ENCODE measurements at places on chromosomes 5 and 9.

DNA sequence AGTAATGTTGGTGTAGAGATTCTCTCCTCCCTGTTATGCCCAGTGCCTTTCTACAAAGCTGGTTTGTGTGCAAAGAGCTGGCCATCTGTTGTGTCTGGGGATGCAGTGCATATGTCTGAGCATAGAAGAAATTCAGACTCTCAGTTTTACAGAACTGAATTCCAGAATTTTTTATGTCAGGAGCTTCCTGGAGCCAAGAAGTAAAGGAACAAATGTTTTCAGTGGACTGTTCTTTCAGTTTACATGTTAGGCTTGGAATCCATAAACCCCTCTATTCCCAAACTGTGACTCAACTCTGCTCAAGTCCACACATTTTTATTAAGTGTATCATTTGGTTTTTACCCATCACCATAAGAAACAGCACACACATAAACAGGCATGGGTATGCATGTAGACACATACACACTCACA lies 366.0 kb downstream of the BRINP1 start:
- no peak for DNase-seq

- DNase-seq, result no peak
Observed at GRCh38 chr5:116964438-116964837, 389.8 kb upstream of the SEMA6A start.

- DNase-seq, result no peak
Observed at GRCh38 chr5:39668980-39669379, 244.2 kb upstream of the DAB2 start.

GRCh38 chr9:127199001-127199791 lies 65.4 kb upstream of the GARNL3 start:
- DNase-seq, result peak; percentile 82

DNA sequence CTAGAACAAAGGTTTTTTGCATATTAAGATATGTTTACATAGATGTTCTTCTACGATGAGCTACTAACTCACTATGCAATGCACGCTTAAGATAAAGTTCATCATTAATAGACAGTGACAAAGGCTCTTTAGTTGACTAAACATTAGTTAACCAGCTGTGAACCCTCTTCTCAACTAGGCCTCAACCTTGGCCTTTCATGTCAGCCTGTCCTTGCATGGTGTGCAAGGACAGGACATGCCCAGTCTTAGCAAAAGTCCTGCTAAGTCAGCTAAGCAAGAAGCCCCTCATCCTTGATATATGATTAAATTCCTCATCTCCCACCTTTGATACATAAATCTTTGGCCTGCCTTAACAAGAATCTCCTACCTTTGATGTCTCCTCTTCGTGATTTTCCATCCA lies 50.9 kb downstream of the PLPP1 start:
- no peak for DNase-seq

DNA sequence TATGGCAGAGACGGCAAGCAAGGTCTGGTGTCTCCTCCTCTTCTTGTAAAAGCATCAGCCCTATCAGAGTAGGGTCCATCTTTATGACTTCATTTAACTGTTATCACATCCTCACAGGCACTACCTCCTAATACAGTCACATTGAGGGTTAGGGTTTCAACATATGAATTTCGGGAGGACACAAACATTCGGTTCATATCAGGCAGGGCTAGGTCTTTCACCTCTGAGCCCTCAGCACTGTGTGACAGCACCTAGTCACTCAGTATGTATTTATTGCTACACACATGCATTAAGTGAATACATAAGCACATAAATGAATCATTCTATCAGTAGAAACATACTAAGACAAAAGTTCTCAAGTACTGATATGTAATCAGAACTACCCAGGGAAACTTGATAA lies 9.4 kb upstream of the BTF3 start:
- DNase-seq, result peak; percentile 60

DNA sequence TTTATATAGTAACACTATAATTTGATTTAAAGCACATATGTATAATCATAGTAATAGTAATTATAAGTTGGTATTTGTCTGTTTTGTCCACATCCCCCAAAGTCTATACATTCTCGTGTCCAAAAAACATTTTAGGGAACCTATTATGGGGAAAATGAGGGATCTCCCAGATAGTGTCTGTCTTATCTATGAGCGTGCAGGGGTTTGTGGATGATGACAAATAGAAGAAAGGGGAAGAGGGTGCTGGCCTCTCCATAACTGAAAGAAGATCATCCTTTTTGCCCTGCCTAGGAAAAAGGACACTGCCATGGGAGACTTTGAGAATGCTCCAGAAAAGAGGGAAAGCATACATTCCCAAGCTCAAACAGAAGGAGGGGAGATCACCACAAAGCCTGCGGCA lies 45.3 kb downstream of the C5orf22 start:
- no peak for DNase-seq

- DNase-seq, result no peak
Observed at GRCh38 chr9:87886933-87887505, 4.3 kb downstream of the SPATA31E1 start.

DNA sequence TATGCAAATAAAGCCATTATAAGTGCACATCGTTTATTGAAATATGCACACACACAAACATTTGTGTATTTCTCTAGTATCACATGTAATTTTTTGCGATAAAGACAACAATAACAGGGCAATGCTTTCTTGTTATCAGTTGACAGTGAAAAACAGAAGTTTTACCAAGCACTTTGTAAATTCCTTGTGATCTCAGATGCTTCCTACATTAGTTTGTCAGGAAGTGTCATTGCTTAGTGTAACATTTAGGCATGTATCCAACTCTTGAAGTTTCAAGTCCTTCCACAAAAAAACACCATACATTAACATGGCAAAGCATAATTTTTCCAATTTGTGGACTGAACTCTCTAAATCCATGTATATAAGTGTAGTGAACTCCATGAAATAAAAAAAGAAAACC lies 46.4 kb downstream of the MOCS2 start:
- no peak for DNase-seq

GRCh38 chr5:135977375-135977928 lies 22.7 kb upstream of the LECT2 start:
- DNase-seq, result peak; percentile 74

GRCh38 chr9:114496011-114496410 lies 9.3 kb downstream of the WHRN start:
- DNase-seq, result no peak

Measured in hematopoietic multipotent progenitor cell treated with erythropoietin and hydrocortisone succinate and interleukin-3 and kit ligand, for 6 days (in vitro differentiated cells).